NCI-H69 (cell line): ENCODE measurements at places on chromosomes 3 and 15.

DNA sequence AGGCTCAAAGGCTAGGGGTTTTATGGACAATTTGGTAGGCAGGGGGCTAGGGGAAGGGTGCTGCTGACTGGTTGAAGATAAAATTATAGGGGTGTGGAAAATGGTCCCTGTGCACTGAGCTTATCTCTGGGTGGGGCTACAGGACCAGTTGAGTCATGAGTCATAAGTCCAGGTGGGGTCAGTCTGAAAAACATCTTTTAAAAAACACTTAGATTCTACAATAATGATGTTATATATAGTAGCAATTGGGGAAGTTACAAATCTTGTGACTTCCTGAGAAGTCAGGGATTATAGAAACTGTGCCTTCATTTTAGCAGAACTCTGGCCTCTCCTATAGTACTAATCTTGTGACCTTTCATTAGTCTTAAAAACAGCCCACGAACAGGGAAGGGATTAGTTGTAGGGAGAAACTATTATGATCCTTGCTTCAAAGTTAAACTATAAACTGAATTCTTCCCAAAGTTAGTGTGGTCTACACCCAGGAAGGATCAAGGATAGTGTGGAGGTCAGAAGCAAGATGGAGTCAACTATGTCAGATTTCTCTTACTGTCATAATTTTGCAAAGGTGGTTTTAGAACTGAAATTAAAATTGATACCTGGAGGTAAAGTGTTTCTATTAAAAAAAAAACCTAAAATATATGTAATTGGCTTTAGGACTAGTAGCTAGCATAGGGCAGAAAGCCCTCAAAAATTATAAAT is 130.1 kb downstream of the P2RY1 start:
- no peak for DNase-seq

DNA sequence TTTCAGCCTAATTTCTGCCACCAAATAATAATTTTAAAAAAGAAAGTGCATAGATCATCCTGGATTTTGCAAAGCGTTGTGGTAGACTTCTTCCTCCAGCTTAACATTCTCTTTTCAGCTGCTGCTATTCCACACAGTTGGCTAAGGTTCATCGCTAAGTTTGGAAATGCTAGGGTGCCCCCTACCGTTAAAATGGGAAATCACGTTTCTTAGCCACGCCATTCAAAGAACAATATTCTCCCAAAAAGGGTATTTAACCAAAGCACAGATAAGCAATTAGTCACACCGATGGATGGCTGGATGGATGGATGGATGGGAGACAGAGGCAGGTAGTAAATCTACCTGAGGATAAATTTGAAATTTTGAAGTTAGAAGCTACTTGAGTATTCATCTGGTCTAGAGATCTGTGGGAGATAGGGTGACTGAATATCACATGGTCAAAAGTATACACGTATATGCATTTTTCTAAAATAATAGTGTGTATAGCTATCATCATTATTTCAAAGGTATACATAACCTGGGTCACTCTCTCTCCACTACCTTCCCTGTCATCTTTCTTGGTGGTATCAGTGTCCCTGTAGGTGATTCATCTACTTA is 67.2 kb downstream of the EFHB start:
- DNase-seq: peak; percentile 64

GRCh38 chr15:90264671-90265070 is 801 bp upstream of the NGRN start:
- peak; percentile 12 for DNase-seq

- no peak for DNase-seq
Observed at GRCh38 chr15:82944056-82944455, 8.5 kb downstream of the HOMER2 start.

DNA sequence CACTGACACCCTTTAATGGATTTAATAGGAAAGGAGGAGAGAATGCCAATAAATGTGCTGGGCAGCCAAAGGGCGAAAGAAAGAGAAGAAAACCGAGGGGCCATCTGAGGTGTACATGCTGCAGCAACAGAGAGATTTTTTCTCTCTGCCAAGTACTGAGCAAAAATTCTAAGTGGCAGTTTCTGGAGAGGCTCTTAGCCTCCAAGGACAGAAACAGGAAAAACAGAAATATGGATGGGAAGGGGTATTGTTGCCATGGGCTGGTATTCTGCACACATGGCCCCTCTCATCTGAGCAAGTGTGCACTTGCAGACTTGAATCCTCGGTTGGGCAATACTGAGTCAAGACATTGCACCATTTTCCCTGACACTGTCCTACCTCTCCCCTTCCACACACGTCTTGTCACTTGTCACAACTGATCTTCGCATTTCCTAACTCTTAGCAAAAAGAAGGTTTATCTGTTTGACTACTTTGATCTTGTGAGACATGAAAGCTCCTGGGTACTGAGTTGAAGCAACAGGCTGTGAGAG is 73.9 kb downstream of the PRICKLE2 start:
- peak; percentile 41 for DNase-seq

GRCh38 chr3:108408883-108409799 is 101.3 kb downstream of the MYH15 start:
- no peak for DNase-seq

- no peak for DNase-seq
Observed at GRCh38 chr3:125025642-125026041, 30.2 kb downstream of the HEG1 start.

GRCh38 chr15:59299929-59300617 is 72.6 kb downstream of the MYO1E start:
- DNase-seq: peak; percentile 91

- no peak for DNase-seq
Observed at GRCh38 chr3:108940568-108941263, 13.0 kb downstream of the GUCA1C start.

GRCh38 chr15:62658498-62658897 is 384.0 kb upstream of the TPM1 start:
- no peak for DNase-seq

DNA sequence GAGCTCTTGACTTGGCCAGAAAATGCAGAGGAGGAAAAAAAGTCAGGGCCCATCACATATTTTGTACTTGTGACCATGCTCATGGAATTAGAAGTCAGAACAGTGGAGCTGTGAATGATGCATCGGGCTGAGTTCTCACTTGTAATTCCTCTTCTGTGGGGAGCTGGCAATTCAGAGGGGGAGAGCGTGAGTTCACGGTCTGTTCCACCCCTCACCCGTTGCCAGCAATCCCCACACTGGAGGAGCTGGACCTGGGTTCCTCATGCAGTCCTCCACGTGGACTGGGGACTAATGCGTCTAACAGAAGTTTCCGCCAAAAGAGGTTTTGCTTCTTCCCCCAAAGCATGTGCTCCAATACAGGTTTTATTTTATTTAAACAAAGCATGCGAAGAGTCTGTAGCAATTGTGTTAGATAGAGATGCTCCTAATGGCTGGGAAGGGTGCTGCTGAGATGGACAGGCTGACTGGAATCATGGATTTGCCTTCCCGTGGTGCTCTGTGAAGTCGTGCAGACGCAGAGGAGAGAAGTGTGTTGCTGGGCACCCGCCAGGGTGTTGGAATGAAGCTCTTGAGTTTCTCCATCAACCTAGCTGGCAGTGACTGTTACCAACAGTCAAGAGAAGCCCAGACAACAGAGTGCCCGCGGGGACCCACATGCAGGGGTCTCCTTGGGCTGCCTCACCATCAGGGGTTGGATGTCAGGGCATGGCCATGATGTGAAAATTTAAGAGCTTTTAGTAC is 77.4 kb upstream of the PCSK6 start:
- DNase-seq: no peak

DNA sequence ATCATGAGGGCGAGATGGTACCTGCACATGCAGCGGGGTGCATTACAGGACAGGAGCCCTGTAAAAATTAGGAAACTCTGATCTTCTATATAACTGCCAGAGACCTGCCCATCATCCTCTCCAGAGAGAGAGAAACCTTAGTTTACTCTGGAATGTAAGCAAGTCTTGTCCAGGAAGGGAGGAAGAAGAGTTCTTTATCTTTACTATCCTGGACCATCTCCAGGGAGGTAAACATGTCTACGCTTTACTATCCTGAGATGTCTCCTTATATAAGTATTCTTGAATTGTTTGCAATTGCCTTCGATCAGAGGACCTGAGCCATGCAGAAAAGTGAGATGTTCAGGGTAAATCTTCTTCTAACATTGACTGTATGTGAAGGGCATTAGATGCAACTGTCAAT is 12.7 kb upstream of the HACD2 start:
- DNase-seq: no peak

DNA sequence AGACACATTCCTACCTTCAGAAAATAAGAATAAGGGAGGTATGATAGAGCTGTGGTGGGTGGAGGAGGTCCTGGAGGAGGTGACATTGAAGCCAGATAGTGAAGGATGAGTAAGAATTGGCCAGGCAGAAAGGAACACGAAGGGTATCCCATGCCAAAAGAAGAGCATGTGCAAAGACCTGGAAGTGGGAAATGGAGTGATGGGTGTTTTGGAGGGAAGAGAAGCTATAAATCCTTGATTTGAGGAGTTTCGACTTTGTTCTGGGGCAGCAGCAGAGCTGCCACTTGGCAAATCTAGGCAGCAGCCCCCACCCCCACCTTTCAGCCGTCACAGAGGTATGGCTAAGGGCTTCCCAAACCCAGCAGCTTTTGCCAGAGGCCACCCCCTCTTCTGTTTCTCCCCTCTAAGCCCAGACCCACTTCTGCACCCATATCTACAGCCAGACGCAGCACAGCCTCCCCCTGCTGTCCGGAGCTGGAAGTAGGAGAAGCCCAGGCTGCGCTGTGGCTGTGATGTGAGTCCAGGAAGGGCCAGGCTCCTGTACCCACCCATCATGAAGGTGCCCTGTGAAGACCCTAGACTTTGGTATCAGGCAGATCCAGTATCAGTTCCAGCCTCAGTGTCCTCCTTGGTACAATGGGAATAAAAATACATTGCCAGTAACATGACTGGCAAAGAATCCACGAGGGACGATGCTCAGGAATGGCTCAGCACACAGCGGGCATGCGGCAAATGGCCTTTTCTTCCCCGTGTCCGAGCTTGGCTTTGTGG is 188.7 kb upstream of the LINGO1 start:
- DNase-seq: peak; percentile 64

DNA sequence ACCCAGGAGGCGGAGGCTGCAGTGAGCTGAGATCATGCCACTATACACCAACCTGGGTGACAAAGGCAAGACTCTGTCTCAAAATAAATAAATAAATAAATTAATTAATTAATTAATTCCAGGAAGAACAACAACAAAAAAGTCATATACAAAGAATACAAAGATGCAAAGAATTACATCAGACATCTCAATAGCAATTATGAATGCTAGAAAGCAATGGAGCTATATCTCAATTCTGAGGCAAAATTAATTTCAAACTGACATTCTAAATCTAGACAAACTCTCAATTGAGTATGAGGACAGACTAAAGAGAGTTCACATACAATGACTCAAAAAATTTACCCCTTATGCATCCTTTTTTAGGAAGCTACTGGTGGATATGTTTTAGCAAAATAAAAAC is 69.6 kb upstream of the CTNNB1 start:
- DNase-seq: no peak

DNA sequence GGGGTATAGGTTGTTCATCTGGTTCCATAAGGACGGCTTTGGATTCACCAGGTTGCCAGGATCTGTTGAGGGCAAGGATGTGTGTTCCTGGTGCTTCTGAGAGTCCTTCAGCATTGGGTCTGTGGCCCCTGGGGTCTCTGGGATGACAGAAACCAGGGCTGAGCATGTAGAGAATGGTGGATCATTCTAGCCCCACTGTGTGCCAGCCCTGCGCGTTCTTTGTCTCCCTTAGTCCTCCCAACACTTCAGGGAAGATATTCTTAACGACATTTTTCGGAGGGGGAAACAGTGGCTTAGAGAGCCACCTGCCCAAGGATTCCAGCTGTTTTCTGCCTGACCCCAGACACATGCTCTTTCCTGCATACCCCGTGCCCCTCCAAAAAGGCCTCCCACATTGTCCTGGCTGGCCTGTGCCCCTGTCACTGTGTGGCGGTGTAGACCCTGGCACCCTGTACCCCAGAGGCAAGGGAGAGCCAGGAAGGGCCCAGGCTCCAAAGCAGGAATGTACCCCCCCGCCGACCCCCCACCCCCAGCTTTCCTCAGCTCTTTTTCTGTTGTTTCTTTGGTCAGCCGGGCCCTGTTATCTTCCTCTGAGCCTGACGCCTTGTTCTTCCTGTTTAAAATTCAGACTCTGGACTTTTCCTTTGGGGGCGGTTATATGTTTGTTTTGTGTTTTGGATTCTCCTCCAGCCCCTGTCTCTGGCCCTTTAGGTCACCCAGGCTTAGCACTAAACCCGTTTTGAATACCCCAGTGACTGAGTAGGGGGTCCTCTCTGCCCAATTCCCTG is 57.8 kb upstream of the SMAD6 start:
- DNase-seq: no peak

- DNase-seq: peak; percentile 10
Observed at GRCh38 chr3:105170423-105170822, 196.3 kb upstream of the ALCAM start.

- peak; percentile 56 for DNase-seq
Observed at GRCh38 chr3:137020315-137020714, 62.5 kb downstream of the IL20RB start.

DNA sequence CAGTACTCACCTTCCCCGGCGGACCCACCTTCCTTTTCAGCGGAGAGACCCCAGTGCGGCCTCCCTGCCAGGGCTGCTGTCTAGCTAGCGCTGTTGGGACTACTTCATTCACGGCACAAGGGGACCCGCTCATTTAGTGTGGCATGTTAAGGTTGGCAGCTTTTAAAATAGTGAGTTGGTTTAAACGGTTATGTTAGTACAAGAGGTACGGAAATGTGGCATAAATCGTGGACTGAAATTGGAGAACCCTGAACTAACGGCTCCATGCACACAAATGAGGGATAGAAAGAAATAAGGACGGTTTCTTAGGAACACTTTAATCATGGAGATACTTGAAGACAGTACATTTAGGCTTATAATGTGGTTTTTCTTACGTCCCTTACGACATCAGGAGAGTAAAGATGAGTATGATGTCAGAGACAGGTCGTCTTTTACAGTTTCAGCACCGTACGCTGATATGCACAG is 752 bp downstream of the CEP63 start:
- DNase-seq: peak; percentile 68

GRCh38 chr15:92122259-92122658 is 268.8 kb downstream of the SLCO3A1 start:
- DNase-seq: no peak

GRCh38 chr3:127390365-127391025 is 102.6 kb upstream of the PRR20G start:
- DNase-seq: no peak

DNA sequence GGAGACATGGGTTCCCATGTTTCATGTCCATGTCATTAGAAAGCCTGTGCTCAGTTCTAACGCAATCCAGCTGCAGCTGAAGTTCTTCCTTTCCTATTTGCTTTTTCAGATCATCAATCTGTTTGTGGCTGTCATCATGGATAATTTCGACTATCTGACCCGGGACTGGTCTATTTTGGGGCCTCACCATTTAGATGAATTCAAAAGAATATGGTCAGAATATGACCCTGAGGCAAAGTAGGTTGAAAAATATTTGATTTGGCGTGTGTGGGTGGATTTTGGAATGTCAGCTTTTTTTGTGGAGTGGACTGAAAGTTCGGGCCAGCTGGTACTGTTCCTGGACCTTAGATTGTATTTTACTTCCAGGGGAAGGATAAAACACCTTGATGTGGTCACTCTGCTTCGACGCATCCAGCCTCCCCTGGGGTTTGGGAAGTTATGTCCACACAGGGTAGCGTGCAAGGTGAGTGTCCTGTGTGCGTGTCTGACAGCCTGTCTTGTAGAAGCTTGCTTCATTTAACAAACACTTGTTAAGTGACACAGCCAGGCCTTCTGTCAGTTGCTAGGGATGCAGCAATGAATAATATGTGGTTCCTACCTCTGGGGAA is 69.6 kb downstream of the CHDH start:
- DNase-seq: peak; percentile 9

GRCh38 chr3:52149726-52150125 is 4.5 kb downstream of the POC1A start:
- no peak for DNase-seq

GRCh38 chr3:23991683-23992628 is 46.9 kb downstream of the NR1D2 start:
- peak; percentile 89 for DNase-seq

GRCh38 chr3:67463656-67464055 is 190.8 kb downstream of the SUCLG2 start:
- DNase-seq: peak; percentile 3
